Heart left ventricle (tissue), 16 donors: ENCODE measurements at places on chromosomes 6 and 20. TPM values are rescaled to one million over a fixed set of nuclear protein-coding genes. Genes with fewer than 3 reads are reported as not detected.

The VAPB gene
- 63.9 TPM for total RNA-seq

The ELMO2 gene
- 42.2 TPM for total RNA-seq

The ENPP1 gene
- total RNA-seq, result 1.6 TPM

The SAMD3 gene
- not detected for total RNA-seq

The SFTA2 gene
- not detected for total RNA-seq

The LHFPL5 gene
- total RNA-seq, result not detected

The XKR7 gene
- total RNA-seq, result not detected

The RIPOR2 gene
- 14.2 TPM for total RNA-seq

GRCh38 chr6:107292715-107293271 lies 166.6 kb downstream of the PDSS2 start:
- no peak for DNase-seq

DNA sequence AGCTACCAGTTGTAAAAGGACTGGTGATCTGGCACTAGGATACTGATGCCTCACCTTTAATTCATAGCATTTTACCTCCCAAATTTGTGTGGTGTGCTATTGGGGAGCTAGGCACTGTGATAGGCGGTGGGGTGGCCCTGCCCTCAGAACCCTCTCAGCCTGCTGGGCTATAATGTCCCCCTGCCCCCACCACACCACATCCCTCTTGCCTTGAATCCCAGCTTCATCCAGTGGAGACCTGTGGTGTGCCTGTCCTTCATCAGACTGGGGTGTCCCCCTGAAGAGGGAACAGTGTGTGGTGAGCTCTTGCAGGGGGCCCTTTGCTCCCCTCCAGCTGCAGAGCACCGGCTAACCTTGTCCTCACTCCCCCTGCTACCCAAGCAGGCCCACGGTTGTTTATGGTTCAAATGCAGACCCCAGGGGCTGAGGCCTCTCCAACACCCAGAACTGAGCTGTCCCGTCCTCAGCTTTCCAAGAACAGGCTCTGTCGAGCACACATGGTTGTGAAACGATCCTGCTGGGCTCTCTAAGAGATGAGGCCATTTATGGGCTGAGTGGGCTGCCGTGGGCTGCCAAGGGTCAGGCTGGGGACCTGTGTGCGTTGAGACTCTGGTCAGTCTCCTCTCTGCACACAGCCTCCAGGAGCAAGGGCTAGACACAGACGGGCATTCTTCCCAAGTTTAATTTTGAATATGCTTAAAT lies 26.9 kb upstream of the VEGFA start:
- no peak for DNase-seq

DNA sequence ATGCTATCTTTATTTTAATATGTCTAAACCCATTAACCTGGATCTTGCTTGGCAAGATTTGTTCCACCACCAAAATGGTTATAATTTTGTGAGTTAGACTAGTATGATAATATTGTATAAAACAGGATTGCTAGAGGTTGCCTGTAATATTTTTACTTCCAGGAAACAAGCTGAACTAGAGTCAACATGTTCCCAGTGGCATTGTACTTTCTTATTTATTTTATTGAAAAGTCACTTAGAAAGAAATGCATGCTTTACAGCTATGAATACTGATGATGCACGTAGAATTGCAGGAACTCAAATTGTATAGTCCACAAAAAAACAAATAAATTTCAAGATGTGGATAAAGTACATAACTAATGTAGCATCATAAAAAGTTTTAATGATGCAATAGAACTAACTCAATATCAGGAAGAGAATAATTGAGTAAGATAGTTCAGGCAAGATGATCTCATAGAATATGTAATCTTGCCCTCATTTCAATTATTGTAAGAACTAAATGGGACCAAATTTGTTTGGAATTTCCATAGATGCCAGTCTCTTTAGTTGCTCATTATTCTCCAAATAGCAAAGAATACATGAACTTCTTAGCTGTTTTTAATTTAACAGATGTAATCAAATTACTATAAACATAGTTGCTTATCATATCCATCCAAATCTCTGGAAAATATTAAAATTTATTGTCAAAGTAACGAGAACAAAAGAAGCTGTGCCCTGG lies 451.8 kb downstream of the COL12A1 start:
- no peak for DNase-seq

GRCh38 chr20:8981482-8981881 lies 87.4 kb upstream of the PLCB4 start:
- DNase-seq, result no peak

DNA sequence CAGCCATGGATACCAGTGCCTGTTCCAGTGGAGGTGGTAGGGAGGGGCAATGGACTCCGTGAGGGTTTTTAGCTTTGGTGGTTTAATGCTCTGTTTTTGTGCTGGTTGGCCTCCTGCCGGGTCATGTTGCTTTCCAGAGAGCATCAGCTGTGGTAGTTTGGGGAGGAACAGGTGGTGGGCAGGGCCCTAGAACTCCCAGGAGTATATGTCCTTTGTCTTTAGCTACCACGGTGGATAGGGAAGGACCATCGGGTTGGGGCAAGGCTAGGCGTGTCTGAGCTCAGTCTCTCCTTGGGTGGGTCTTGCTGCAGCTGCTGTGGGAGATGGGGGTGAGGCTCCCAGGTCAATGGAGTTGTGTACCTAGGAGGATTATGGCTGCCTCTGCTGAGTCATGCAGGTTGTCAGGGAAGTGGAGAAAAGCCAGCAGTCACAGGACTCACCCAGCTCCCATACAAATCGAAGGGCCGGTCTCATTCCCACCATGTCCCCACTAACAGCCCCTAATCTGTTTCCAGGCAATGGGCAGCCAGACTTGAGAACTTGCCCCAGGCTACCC lies 38.9 kb downstream of the MRAP2 start:
- no peak for DNase-seq

DNA sequence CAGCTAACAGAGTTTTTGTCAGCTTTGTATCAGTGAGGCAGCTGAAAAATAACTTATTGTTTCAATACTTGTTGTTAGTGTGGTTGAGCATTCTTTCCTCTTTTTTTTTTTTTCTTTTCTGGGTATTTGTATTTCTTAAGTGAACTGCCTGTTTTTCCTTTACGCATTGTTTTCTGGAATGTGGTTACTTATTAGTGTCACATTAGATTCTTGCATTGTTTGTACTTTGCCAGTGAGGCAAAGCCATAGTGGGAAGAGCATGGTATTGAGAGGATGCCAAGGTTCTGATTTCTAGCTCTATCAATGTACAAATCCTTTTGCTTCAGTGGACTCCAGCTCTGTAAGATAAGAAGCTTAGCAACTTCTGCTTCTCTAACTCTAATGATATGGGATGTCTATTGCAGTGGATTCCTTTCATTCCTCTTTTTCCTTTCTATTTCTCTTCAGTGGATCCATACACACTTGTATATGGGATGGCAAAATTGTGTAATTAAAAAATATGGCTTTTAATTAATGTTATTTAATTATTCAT lies 3.9 kb downstream of the CDKAL1 start:
- no peak for DNase-seq

- peak; percentile 61 for DNase-seq
Observed at GRCh38 chr20:58721951-58722778, 29.6 kb downstream of the NPEPL1 start.

DNA sequence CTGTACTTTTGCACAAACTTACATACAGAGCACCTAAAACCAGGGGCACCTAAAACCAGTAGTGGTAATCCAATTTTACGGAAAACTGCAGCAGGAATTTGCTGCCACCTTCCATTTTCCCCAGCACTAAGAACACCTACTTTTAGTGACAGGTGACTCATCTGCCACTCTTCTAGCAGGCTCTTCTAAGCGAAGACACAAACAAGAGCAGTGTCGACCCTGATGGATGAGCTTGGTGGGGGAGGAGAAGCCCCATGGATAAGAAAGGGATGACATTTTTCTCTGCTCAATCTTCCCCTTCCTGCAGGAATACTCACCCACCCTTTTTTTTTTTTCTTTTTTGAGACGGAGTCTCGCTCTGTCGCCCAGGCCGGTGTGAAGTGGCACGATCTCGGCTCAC lies 116.9 kb downstream of the GMPR start:
- DNase-seq, result no peak

- peak; percentile 49 for DNase-seq
Observed at GRCh38 chr6:156933201-156934068, 156.3 kb downstream of the ARID1B start.

GRCh38 chr6:79377047-79377446 lies 142.6 kb upstream of the HMGN3 start:
- DNase-seq, result no peak

DNA sequence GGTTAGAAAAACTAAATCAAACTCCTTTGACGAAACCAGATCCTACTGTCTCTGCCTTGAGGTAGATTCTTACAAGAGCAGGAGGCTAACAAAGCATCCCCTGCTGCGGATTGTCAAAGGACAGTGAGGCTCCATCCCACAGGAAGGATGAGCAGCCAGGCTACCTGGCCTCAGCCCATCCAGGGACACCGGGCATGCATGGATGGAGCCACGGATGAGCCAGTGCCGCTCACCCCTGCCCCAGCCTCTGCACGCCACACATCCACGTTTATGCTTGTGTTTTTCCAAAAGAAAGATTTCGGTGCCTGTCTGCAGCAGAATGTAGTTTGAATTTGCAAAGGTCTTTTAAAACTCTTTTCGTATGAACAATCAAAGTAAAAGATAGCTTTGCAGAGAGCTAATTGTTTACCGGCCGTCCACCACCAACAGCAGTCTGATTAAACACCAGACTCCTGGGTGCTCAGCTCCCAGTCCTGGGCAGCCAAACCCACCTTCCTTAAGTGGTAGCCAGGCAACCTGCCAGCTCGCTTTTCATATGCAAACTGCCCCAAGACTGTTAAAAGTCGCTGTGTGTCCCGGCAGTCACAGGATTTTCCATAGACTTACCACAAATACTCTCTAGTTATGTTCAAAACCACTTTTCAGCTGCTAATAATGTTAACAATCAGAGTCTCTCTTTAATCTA lies 999 bp downstream of the THBS2 start:
- peak; percentile 38 for DNase-seq

DNA sequence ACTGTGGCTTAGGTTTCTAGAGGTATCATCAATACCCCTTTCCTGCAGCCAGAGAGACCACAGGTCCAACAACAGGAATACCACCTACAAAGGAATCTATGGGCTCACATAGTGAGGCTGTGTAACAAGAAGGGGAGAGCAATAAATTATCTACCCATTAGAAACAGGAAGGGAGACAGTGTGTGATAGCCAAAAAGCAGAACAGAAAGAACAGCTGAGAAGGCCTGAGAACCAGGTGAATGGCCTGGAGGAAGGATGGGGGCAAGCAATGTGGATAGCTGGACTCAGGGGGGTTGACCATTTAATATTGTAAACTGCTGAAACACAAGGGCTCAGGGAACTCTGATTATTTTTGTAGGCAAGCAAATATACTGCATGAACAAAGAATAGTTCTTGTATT lies 628.2 kb downstream of the COL12A1 start:
- no peak for DNase-seq

GRCh38 chr6:92538926-92539325 lies 880.4 kb downstream of the EPHA7 start:
- no peak for DNase-seq

GRCh38 chr6:6866656-6867403 lies 240.9 kb upstream of the RREB1 start:
- no peak for DNase-seq

DNA sequence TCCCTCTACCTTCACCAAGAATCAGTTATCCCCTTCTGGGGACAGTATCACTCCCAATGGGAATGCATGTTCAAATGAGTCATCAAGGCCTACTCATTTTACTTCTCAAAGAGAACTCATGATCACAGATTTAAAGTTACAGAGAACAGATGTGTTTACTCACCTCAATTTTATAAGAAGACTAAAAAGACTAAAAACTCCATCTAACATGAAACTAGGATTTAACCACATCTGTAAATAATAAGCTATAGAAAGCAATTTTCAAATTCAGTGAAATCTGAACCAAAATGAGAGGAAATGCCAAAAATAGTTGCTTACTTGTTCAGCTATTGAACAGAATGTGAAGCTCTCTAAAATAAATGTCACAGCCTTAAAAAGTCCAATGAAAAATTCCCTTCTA lies 300.1 kb upstream of the KCNQ5 start:
- DNase-seq, result no peak

- no peak for DNase-seq
Observed at GRCh38 chr6:102187186-102187585, 793.7 kb downstream of the GRIK2 start.

GRCh38 chr20:45347936-45348778 lies at the start of gene SDC4:
SDC4 (minus strand) TSS chr20:45348424; CDS start chr20:45348384, 40 bp downstream.
- DNase-seq, result peak; percentile 74
